Epithelial cell of proximal tubule (primary cell): ENCODE measurements at places on chromosomes 7 and 10.

DNA sequence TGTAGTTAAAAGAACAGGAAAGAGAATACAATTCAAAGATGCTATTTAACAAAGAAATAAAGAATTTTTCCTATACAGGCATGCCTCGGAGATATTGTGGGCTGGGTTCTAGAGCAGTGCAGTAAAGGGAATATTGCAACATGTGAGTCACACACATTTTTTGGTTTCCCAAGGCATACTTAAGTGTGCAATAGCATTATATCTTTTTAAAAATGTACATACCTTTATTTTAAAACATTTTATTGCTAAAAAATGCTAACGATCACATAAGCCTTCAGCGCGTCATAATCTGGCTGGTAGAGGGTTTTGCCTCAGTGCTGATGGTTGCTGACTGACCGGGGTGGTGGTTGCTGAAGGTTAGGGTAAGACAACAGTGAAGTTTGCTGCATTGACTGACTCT is 54.4 kb downstream of the ESYT2 start:
- no peak for DNase-seq

DNA sequence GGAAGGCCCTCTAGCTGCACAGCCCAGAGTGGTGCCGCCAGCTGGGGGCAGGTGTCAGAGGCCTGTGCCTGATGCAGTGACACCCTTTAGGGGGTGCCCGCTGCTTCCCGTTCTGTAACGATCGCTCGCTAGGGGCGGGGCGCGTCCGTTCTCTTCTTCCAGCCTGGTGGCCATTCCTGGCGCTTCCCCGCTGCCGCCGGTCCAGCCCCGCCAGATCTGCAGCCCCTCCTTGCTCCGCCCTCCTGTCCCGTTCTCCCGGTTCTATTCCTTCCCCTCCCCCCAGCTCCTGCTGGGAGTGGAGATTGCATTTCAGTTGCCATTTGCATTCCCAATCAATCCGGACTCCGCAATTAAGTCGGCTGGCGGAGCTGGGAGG is 39.2 kb downstream of the AGAP3 start:
- DNase-seq = no peak

GRCh38 chr10:13091801-13092200 is 8.2 kb upstream of the OPTN start:
- no peak for DNase-seq

DNA sequence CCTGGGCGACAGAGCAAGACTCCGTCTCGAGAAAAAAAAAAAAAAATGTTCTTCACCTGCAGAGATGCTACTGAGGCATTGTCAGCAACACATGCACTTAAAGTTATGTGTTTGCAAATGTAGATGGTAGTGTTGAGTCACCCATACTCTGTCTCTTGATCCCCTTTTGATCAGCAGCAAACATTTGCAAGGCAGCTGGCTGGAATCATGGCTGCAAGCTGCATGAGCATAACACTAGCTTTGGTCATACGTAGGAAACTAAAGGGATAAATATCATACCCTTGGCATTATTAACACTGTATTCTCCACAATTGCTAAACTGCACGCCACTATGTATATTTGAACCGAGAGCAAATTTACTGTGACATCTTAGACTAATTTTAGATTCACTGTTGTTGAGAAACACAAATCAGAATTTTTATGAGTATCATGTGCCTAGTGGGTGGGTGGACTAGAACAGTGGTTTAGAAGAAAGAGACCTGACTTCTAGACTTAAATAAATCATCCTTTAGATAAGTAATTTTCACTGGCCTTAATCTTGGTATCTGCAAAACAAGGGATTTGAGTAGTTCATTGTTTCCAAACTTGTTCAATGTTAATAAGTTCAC is 229.3 kb upstream of the MEOX2 start:
- DNase-seq = no peak

- no peak for DNase-seq
Observed at GRCh38 chr10:36164556-36165504, 522.7 kb upstream of the FZD8 start.

GRCh38 chr10:129942936-129943715 is 20.9 kb downstream of the EBF3 start:
- no peak for DNase-seq

DNA sequence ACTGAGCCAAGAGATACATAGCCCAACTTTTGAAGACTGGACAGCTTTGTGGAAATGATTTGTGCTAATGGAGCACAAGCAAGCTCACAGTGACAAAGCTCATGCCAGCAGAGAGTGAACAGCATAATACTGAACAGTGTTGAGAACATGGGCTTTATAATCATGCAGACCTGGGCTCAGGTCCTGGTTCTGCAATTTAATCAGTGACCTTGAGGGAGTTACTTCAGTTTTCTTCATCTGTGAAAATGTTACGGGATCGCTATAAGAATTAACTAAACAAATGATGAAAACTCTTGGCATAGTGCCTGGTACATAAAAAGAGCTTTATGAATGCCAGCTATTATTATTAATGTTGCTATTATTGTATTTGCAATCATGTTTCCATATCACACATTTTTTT is 690.5 kb upstream of the LRRN3 start:
- DNase-seq = no peak

- no peak for DNase-seq
Observed at GRCh38 chr10:33965795-33966581, 631.5 kb upstream of the NRP1 start.

DNA sequence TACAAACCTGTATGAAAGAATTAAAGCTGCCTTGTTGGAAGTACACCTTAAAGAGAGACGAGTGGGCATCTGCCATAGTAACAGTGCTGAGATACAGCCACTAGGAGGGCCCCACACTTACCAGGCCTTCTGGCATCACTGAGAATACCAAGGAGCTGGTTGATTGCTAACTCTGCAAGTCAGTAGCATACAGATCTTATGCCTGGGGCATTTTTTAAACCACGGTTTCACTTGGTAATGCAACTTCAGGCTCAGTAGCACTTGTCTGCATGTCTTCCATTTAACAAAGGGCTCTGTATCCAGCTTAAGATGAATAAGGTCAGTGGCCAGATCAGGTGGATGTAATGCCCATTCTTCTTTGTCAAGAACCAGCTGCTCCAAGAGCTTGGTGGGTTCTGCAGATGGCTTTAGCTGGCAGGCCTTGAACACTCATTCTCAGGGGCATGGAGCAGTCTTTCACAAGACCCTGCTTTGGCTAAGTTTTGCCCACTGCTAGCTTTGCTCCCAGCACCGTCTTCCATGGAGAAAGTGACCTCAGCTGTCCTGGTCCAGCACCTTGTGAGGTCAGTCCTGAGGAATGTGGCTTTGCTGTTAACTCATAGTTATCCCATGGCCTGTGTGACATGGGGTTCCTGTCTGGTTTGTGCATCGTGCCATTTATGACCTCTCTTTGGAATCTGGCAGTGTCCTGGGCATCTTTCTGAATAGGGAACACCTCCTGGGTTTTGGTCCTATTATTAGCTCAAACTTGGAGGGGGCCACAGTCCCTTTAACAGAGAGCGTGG is 68.1 kb downstream of the BMPER start:
- no peak for DNase-seq

GRCh38 chr7:4815609-4816418 is 40.4 kb downstream of the AP5Z1 start:
- DNase-seq = no peak

DNA sequence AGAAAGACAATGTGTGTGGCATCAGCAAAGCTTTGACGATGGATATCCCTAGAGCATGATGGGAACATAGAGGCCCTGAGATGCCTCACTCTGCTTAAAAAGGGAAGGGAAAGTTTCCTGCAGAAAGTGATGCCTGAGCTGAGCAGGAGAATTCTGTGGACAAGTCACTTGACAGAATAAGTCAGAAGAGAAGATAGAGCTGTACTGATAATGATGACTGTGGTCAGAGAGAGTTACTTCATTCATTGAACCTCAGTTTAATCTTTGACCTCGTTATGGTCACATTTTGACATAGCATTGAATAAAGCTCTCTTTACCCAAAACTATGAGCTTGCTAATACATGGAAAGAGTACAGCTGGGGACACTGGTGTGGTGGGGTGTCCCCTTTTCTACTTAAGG is 7.6 kb downstream of the CUBN start:
- no peak for DNase-seq

- DNase-seq = no peak
Observed at GRCh38 chr10:47121336-47121735, 178.7 kb upstream of the GDF10 start.

GRCh38 chr10:56181607-56182006 is 179.5 kb downstream of the ZWINT start:
- no peak for DNase-seq

DNA sequence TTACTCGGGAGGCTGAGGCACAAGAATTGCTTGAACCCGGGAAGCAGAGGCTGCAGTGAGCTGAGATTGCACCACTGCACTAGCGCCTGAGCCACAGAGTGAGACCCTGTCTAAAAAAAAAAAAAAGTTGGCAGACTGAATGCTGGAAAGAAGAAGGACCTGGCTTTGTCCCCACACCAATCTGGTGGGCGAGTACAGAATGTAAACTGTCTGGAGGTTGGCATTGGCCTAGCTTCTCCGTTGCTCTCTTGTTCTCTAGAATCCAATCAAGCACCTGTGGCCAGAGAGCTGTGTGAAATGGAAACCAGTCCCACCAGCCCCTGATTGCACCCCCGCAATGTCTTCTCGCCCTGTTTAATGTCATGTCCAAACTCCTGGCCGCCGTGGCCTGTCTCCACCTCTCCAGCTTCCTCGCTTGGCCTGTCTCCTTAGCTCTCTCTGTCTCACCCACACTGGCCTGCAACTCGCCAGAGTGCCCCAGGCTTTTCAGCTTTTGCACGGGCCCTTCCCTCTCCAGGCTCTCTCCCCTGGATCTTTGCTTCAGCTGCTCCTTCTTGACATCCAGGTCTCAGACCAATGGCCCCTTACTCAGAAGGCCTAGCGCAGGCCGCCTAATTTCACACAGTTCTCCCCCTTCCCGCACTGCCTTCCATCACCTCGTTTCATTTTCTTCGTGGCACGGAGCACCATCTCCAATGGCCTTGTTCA is 670 bp upstream of the AGK start:
- DNase-seq = no peak

DNA sequence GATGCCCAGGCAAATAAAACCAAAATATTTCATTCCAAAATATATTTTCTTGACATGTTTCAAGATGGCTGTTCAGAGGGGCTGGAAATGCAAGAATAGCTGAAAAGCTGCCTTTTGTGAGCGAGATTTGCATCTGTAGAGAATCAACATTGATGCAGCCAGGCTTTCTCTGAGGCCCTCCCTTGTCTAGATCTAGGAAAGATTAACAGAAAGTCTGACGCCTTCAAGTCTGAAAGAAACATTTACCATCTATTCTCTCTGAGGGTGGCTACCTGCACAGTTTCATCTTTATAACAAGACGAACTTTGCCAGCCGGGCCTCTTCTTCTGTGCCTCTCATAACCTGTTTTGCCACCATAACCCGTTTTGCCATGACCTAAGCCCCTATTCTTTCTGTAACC is 170.2 kb downstream of the AKR1D1 start:
- DNase-seq = no peak

DNA sequence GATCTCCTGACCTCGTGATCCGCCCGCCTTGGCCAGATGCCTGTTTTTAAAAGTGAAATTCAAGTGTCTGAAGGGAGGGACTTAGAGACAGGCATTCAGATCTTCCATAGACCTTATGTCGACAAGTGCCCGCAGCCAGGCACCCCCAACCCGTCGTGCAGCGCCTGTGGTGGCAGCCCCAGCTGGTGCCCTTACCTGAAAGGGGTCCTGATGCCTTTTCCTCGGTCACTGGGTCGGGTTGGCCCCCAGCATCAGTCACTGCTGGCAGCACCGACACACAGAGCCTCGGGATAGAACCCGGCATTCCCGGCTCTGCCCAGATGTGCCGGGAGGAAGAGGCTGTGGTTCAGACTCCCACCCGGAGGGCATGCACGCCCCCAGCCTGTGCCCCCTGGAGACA is 23.3 kb downstream of the LRRC27 start:
- no peak for DNase-seq

DNA sequence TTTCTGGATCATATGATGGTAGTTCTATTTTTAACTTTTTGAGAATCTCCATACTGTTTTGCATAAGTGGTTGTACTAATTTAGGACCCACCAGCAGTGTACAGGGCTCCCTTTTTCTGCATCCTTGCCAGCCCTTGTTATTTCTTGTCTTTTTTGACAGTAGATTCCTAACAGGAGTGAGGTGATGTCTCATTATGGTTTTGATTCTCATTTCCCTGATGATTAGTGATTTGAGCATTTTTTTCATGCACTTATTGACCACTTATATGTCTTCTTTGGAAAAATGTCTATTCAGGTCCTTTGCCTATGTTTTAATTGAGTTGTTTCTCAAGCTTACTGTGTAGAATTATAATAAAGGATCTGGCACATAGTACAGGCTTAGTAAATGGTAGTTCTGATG is 238.8 kb upstream of the BMPER start:
- no peak for DNase-seq

DNA sequence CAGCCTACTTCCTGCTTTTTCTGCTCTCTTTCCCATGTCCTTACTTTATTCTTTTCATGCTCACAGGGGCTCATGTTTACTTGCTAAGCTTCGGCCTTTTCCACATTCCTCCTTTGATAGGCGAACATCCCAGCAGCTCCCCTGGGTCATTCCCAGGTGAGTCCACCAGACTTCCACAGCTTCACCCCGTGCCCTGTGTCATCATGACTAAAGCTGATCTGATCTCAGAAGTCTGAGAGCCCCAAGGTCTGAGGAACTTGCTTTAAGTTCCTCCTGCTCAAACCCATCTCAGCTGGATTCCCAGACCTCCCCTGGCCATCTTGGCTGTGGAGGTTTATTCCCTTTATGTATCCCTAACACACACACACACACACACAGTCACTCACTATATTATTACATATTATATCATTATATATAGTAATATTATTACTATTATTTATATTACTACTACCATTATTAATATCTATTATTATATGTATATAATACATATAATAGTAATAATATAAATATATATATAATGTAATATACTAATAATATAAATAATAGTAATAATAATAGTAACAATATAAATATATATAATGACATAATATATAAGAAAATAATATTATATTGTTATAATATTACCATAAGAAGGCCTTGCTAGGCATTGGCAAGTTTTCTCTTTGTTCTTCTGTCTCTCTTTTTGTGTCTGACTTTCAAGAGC is 295.9 kb downstream of the PTEN start:
- no peak for DNase-seq

GRCh38 chr10:13396369-13396768 is 48.3 kb upstream of the SEPHS1 start:
- no peak for DNase-seq

- peak; percentile 83 for DNase-seq
Observed at GRCh38 chr7:17680026-17680425, 260.3 kb downstream of the SNX13 start.

- DNase-seq = no peak
Observed at GRCh38 chr10:80523773-80524172, 13.9 kb upstream of the SH2D4B start.

GRCh38 chr10:109824206-109824605 is 99.1 kb downstream of the XPNPEP1 start:
- no peak for DNase-seq

DNA sequence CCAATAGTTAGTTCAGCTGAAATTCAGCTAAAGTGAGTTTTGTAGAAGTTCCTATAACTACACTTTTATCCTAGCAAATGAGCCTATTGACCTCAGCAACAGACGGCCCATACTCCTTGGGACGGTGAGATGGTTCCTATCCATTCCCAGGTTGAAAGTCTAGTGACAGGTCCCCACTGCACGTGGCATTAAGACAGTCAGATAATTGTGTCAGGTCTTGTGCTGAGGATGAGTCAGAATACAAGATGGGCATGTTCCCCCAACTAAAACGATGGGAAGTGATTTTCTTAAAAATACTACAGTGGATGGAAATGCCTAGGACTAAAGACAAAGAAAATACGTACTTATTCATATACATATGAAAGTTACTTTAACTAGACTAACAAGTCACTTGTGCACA is 2.1 kb downstream of the CAV1 start:
- no peak for DNase-seq
